ENCODE measurements at places on chromosomes 5 and 9.
A peak's percentile ranks its signal among the peaks of the same experiment; 100 is the strongest.

DNA sequence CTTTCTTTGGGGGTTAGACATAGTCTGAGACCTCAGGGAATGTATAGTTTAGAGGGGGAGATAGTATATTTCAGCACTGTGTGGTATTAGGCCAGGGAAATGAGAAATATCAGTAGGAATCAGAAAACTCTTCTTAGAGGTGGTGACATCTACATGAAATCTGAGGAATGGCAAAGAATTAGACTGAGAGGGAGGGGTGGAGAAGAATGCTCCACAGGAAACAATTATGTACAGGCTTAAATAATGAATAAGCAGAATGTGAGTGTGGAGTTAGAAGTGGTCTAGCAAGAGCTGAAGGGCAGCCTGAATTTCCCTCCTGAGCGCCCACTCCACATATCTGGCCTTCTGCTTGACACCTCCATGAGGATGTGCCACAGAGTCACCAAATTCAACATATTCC lies 3.6 kb upstream of the MACIR start:
- no peak for DNase-seq

DNA sequence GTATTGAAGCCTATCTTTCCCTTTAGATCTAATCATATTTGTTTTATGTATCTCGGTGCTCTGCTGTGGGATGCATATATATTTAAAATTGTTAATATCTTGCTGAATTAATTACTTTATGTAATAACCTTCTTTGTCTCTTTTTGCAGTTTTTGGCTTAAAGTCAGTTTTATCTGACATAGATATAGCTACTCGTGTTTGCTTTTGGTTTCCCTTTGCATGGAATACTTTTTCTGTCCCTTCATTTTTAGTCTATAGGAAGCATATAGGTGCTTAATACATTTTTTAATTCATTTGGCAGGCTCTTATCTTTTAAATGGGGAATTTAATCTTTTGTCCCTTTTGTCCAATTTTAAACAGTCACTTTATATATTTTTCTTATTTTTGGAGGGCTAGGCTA lies 360.6 kb upstream of the PRR16 start:
- no peak for DNase-seq

GRCh38 chr5:142053426-142054151 lies 40.8 kb upstream of the GNPDA1 start:
- DNase-seq = no peak

DNA sequence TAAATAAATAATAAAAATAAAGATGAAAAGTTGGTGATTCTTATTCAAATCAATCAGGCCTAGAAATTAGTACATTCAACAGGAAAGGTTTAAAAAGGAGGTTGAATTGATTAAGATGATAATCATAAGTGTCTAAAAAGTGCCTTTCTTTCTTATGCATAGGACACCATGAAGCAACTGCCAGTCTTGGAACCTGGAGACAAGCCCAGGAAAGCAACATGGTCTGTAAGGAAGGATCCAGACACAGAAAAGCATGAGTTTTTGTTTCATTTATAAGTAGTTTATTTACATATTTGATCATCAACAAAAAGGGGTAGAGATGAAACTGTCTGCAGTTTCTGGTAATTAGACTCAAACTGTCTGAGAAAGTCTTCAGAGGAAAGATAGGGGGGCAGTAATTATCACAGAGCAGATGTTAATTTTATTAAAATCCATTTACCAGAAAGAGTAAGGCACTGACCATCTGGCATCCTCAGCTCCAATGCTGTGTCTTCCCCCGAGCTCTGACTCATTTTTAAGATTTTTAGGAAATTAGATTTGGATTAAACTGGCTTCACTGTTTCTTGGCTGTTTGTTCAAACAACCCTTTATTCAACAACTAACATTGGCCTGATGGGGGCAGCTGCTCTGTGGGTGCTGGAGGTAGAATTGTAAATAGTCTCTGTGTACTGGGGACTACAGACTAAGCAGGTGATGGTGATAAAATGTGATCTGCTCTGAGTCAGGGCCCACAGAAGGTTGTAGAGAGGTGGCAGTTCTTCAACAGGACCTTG lies 2.7 kb downstream of the RABEPK start:
- no peak for DNase-seq

DNA sequence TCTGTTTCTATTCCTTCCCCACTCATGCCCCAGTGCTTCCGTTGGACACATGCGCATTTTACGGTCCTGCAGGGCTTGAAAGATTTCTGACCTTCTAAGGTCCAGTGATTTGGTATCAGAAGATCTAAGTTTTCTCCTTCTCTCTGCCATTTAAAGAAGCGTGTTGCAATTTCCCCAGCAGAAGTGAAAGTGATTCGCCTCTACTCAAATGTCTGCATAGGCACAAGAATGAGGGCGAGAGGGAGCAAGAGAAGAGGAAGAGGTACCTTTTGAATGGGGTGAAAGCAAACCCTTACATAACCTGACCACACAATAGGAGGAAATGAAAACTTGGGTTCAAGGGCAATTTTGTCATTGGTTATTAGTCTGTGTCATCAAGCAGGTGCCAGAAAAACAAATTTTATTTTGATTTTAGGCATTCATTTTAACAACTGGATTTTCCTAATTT lies 31.7 kb upstream of the NR3C1 start:
- peak; percentile 9 for DNase-seq

DNA sequence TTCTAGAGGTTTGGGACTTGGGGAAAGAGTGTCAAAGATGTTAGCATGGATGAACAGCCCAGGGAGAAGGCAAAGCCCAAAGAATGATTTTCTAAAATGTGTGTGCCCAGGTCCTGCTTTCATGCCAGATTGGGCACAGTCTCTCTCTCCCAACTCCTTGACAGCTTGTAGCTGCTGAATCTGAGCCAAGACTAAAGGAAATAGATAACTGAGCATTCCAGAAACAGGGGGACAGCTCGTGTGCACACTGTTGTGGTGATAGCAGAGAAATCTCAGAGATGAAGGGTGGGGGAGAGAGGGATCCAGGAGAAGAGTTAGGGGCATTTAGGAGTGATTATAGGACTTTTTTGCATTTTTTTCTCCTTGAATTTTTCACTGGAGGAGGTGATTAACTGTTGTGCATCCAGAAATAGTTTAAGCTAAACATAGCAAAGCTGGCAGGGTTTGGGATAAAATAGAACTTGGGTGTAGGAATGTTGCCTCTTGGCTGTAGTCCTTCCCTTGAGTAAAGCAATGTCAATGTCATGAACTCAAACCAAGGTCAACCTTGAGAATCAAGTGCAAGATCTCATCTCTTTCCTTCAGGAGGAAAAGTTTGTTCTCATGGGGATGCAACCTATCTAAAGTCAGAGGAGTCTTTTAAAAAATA lies 245.9 kb downstream of the SH3GL2 start:
- DNase-seq = no peak

DNA sequence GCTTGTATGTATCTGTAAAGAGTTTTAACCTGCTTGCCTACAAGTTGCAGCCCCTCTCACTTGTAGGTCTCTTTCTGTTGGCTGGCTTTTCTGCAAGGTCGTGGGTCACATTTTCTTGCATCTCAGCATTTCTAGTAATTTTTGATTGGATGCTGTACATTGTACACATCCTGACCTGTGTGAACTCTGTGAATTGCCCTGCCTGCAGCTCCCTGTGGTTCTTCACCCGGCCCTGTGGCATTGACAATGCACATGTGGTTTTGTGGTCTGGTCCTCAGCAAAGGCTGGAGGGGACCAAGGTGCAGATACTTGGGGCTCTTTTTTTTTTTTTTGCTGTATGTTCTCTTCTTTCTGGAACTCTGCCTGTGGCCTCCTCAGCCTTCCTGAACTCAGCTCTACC lies 53.6 kb downstream of the WNK2 start:
- no peak for DNase-seq

DNA sequence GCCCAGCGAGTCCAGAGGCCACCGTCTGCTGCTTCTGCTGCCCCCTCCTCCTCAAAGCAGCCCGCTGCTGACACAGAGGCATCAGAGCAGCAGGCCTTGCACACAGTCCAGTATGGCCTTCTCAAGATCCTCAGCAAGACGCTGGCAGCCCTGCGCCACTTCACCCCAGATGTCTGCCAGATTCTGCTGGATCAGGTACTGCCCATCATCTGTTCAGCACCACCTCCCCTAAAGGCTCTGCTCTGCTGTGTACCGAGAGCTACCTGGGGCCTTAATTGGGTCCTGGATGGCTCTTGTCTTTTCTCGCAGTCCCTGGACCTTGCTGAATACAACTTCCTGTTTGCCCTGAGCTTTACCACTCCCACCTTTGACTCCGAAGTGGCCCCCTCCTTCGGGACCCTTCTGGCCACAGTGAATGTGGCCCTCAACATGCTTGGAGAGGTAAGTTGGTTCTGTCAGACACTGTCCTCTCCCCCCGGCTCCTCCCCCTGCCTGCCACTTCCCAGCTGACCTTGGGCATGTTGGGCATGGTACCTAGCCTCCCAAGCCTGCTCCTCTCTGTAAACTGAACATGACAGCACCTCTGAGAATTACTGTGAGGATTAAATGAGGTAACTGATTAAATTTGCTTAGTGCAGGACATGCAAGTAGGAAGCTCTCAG lies 22.7 kb downstream of the SH3GLB2 start:
- no peak for DNase-seq

DNA sequence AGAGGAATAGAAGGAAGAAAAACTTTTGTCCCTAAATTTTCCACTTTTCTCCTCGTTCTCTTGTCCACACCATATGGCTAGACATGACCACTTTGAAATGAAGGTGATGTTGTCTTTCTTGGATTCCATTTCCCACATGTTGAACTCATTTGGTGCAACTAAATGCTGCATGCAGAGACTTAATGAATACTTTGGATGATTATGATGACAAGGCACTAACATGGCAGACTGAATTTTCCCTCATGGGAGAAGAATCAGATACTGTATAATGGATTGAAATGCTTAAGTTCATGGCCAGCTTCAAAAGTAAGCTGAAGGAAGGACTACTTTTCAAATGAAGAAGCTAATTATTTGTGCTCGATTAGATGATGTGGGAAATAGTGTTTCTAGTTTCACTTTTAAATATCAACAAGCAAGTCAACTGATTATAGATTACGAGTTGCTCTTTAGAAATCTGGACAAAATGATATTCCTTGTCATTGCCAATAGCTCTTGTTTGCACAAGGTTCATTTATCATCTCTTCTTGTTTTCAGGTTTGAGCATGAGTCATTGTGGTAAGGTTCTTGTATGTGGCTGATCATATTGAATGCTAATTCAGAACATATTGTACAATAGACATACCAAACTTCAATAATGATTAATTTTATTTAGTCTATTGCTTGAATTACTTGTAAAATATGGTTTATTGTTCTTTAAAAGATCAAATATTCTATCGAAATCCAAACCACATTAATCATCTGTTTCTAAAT lies 501.3 kb upstream of the FTMT start:
- no peak for DNase-seq

DNA sequence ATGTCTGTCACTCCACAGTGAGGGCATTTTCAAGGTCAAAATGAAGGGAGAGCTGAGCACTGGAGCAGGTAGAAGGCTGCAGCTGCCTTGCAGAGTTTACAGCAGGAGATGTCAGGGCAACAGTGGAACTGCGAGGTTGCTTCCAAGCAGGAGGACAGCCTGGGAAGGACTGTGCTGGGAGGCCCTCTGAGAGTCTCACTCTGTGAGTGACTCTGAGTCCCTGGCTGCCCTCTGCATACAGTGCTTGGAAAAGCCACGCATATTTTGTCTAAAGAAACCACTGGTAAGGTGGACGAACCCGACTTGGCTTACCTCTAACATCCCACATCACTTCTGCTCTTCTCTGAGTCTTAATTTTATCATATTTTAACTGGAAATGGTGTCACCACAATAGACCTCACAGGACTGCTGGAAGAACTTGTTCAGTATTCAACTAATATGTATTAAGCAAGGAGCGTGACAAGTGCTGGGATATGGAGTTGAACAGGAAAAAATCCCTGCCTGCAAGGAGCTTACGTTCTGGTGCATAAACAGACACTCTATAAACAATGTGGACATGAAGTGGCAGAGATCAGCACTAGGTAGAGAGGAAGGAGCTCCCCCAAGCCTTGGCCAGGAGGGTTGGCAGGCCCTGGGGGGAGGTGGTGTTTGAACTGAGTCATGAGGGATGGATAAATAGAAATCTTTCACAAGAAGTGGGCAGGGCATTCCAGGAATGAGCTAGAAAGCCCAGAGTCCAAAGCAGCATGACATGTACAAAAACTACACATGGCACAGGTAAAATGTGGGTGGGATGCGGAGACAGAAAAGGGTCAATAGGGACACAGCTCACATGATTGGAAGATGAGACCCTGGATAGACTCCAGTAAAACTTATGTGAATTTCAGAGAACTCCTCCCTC lies 64.0 kb upstream of the FOXE1 start:
- no peak for DNase-seq

- no peak for DNase-seq
Observed at GRCh38 chr5:3853362-3853761, 257.7 kb downstream of the IRX1 start.

DNA sequence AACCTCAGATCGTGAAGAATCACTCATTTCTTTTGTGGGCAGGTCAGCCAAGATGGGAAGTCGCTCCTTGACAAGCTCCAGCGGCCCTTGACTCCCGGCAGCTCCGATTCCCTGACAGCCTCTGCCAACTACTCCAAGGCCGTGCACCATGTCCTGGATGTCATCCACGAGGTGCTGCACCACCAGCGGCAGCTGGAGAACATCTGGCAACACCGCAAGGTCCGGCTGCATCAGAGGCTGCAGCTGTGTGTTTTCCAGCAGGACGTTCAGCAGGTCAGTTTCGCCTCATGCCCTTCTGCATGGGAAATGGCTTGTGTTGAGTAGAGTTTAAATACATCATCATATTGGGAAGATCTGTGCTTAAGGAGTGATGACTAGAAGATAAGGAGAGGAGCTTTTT lies 173.3 kb downstream of the TRIO start:
- no peak for DNase-seq
